ENCODE measurements at places on chromosomes 2 and 18. TPM values are rescaled to one million over a fixed set of nuclear protein-coding genes. Genes with fewer than 3 reads are reported as not detected.

Gene WNT10A
- total RNA-seq = 2.4 TPM

Gene ERFE
- total RNA-seq = 4.2 TPM

DNA sequence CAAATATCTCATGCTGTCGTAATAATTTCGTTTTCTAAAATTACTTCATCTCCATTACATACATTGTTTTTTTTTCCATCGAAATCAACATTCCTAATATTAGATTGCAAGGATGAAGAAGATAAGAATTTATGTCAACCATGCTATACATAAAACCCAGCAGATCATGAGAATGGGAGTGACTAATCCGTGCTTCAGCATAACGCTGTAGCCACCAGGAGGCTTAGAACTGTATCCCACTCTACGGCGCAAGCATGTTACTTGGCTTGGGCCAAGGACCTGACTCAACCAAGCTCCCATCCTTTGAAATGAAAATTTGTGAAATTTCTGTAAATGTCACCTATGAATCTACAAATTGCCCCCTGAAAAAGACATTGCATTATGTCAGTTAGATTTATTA, 392.5 kb downstream of the FIGN start:
- DNase-seq = no peak

DNA sequence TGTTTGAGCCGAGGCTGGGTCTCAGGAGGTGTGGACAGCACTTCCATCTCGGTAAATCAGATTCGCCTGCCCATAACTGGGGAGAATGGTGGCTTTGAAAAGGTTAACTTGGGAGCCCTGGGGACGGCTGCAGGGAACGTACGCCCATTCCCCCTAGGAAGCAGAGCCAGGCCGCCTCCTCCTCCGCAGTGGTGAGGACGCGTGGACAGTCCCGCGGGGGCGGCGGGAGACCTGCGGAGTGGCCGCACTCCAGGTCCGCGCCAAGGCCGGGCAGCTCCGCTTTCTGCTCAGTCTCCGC, 845 bp upstream of the MYCN start:
- no peak for DNase-seq

All from bronchial epithelial cell (primary cell).